H4 (cell line): ENCODE measurements at places on chromosomes 7 and 10. TPM values are rescaled to one million over a fixed set of nuclear protein-coding genes. Genes with fewer than 3 reads are reported as not detected.

The CCL24 gene
- not detected in 2 replicates for total RNA-seq

The STEAP1B gene
- 1.0 and 1.1 TPM in 2 replicates for total RNA-seq

The ELMO1 gene
- total RNA-seq, result 55.0 and 58.3 TPM in 2 replicates

The ZNF488 gene
- total RNA-seq, result 0.53 and 1.0 TPM in 2 replicates

GRCh38 chr7:75635036-75635435 is 103.7 kb downstream of the HIP1 start:
- no peak for DNase-seq

DNA sequence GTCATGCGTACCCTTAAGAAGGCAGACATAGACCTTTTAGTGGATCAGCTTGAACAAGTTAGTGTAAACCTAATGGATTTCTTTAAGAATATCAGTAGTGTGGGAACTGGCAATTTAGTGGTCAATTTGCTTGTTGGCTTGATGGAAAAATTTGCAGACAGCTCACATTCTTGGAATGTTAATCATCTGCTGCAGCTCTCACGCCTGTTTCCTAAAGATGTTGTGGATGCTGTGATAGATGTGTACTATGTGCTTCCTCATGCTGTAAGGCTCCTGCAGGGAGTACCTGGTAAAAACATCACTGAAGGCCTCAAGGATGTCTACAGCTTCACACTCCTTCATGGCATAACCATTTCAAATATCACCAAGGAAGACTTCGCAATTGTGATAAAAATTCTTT is 103.4 kb downstream of the ABCA13 start:
- DNase-seq, result no peak

DNA sequence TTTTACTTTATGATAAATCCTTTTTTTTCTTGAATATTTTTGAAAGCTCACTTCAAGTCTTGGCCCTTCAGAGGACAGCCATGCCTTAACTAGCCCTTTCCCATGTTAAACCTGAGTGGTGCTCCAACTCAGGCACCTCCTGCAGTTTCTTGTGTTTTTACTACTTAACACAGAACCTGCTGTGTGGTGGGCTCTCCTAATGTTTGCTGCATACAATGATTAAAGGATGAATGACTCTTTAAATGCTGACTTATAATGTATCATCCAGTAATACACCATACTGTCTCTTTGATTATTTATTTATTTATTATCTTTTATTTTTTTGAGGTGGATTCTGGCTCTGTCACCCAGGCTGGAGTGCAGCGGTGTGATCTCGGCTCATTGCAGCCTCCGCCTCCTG is 179.4 kb downstream of the SEMA3E start:
- DNase-seq, result no peak

DNA sequence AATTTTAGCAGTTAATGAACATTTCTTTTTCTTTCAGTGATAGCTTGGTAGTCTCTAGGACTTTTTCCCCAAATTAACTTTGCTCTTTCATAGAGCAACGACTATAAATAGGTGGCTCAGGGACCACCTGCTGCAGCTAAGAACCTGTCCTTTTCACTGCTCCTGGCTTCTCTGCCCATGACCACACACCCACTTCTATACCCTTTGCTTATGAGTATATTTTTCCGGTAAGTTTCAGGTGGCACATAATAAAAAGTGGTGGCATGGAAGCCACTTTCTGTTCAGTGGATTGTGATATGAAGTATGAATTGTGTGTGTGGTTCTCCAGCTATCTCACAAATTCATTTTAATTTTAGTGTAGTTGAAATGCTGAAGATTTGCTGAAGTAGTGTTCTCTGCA is 1.2 kb downstream of the ING3 start:
- no peak for DNase-seq

DNA sequence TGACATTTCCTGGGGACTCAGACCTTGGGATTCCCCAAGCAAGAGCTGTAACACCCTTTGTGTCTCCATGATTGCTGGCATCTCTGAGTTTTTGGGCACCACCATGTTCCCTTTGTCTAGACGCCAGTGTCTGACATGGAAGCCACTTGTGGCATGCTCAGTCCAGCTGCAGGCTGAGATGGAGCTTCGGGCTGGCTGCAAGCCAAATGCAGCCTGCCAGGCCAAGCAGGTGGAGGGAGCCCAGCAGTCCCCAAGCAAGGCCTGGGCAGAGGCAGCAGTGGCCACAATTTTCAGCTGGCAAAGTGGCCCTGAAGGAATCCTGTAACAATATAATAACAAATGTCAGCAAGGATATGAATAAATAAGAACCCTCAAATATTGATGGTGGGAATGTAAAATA is 86.2 kb upstream of the ABCB5 start:
- DNase-seq, result no peak
